ENCODE measurements at places on chromosomes 6 and 20.

GRCh38 chr6:144811140-144811539 is 526.0 kb downstream of the UTRN start:
- DNase-seq: no peak

- no peak for DNase-seq
Observed at GRCh38 chr6:158472447-158472846, 87.4 kb upstream of the TMEM181 start.

GRCh38 chr6:17894905-17895304 is 92.5 kb downstream of the KIF13A start:
- DNase-seq: no peak

GRCh38 chr6:136655239-136656014 is 105.2 kb upstream of the MAP7 start:
- DNase-seq: no peak

DNA sequence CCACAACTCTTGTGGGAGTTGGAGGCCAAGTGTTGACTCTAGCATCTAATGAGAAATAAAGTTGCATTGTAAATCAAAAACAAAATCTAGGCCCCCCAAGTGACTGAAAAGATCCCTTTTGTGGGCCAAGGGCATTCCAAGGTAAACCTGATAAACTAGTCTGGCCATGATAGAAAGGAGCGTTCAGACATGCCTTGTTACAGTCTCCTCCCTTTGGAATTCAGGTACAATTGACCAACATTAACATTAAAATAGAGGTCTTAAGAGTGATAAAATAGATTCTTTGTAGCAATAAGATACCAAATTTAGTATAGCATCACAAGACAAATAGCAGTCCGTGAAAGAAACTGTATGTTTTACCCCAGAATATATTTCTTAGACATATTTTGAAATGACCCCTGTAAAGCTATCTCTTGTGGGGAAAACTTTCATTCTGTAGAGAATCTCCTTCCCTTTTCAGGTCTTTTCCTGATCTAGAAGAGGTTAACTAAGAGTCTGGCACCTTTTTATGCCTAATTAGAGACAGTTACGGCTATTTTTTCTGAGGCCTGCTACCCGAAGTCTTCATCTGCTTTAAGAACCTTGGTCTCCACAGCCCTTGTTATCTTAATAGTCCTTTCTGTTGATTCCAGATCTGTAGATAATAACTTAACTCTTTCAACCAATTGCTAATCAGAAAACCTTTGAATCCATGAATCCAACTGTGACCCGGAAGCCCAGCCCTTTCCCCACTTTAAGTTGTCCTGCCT is 495.4 kb upstream of the MMS22L start:
- DNase-seq: no peak

DNA sequence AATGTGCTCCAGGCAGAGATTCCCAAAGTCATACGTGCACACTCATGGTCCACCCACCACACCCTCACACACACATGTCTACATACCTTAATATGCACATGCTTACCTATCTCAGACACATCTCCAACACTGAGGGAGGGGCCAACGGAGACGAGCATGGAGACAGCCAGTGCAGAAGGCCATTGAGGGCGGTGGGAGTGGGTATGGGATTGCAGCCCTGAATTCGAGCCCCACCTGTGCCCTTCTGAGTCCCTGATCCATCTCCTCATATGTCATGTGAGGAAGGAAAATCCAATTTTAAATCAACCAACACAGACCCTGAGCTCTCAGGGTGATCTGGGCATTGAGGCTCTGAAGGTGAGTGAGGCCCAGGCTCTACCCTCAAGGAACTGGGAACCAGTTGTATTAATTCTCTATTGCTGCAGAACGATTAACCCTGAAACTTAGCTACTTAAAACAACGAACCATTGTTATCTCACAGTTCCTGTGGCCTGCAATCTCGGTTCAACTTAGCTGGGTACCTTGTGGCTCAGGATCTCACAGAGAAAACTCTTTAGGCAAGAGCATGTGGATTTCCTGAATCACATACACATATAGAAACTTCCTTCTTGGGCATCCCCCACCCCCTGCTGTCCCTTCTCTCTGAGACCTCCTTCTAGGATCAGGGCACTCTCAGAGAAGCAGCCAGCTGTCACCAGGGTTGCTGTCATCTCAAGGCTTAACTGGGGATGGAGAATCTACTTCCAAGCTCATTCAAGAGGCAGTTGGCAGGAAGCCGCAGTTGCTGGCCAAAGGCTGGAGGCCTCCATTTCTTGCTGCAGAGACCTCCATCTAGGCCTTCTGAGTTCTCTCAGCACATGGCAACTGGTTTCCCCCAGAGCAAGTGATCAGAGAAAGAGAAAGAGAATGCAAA is 28.3 kb downstream of the GLP1R start:
- DNase-seq: no peak

GRCh38 chr6:22755605-22756004 is 186.2 kb downstream of the HDGFL1 start:
- DNase-seq: no peak

DNA sequence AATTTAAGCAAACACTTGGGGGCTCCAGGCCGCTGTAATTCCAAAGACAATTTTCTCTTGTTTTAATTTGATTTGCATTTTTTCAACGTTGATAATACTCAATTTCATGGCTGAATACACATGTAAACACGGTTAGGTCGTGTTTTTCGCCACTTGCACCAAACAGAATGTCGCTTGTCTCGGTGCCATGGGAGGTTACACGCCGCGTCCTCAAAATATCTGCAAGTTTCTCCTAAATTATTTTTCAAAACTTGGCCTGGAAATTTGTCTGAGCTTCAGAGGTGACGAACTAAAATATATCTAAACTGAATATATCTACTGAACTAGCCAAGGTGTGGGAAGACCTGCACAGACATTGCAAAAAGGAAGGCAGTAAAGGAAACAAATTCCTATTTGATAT is 15.0 kb downstream of the FOXA2 start:
- DNase-seq: no peak

GRCh38 chr20:14913896-14914620 is 576.6 kb upstream of the FLRT3 start:
- DNase-seq: no peak

GRCh38 chr20:43955062-43955749 is 40.6 kb downstream of the TOX2 start:
- peak; percentile 71 for DNase-seq

GRCh38 chr20:47377122-47377722 is 20.7 kb upstream of the ZMYND8 start:
- no peak for DNase-seq

GRCh38 chr6:164034602-164035140 is 620.2 kb downstream of the QKI start:
- no peak for DNase-seq

DNA sequence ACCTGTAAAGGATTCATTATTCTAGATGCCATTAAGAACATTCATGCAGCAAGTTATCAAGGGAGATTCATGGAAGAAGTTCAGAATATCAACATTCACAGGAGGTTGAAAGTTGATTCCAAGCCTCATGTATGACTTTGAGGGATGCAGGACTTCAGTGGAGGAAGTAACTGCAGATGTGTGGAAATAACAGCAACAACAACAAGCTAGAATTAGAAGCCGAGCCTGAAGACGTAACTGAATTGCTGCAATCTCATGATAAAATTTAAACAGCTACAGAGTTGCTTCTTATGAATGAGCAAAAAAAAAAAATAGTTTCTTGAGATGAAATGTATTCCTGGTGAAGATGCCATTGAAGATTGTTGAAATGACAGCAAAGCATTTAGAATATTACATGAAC is 73.3 kb upstream of the NXT1 start:
- no peak for DNase-seq

GRCh38 chr6:39882531-39882899 is 51.7 kb downstream of the MOCS1 start:
- DNase-seq: peak; percentile 90

DNA sequence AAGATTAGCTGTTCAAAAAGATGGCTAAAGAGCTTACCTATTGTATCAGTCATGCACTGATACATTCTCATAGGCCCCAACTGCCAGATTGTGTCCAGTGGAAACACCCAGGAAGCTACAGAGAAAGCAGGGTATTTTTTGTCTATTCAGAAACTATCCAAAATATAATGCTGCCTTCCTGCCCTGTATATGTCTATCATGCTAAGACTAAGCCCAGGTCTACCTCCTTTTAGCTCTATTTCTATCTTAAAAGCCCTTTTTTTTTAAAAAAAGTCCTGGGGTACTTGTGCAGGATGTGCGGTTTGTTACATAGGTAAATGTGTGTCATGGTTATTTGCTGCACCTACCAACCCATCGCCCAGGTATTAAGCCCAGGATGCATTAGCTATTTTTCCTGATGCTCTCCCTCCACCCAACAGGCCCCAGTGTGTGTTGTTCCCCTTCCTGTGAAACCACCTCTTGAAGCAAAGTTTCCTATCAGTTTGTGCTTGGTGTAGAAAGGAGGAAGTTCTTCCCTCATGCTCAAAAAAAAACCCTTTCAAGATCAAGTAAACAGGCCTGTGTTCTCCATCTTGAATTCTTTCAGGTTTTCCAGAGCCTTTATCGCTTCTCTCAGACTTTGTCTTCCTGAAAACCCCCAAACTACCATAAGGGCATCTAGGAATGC is 514 bp downstream of the DEFB129 start:
- DNase-seq: no peak

- DNase-seq: no peak
Observed at GRCh38 chr6:108781419-108782100, 66.7 kb upstream of the ARMC2 start.

- no peak for DNase-seq
Observed at GRCh38 chr6:93218096-93218495, 201.3 kb downstream of the EPHA7 start.

- no peak for DNase-seq
Observed at GRCh38 chr6:130671119-130671518, 156.1 kb upstream of the SMLR1 start.

GRCh38 chr6:84615113-84615850 is 149.1 kb downstream of the TBX18 start:
- DNase-seq: no peak

GRCh38 chr6:119552021-119552420 is 202.5 kb upstream of the MAN1A1 start:
- DNase-seq: no peak

- no peak for DNase-seq
Observed at GRCh38 chr6:85679445-85680123, 36.9 kb upstream of the SYNCRIP start.

DNA sequence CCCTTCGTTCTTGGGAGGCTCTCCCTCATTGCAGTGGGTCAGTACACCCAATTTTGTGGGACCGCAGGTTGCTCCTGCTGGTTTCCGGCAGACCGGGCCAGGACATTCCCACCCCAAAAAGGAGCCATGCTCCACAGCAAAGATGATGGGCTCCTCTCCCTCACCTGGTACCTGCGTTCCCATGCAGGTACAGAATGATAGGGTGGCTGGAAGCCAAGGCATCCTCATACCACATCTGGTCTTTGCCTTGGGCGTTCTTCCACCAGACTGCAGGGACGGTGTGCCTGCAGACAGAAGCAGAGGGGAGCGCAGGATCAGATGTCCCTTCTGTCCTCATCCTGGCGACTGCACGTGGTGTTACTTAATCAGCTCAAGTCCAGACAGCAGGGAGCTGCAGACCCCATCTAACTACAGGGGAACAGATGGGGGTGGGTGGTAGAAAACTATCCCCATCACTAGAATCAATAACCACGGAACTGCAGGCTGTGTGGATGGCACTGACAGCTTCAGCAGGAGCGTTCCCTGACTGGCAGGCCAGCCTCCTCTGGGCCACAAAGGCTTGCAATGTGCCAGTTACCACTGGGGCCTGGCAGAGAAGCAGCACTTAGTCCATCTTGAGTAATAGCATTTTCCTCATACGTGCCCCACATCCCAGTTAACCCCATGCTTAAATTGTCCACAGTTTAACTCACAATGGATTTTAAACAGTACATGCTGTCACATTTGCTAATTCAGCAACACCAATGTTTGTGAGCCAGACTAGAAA is 70.4 kb downstream of the ABHD12 start:
- DNase-seq: no peak

DNA sequence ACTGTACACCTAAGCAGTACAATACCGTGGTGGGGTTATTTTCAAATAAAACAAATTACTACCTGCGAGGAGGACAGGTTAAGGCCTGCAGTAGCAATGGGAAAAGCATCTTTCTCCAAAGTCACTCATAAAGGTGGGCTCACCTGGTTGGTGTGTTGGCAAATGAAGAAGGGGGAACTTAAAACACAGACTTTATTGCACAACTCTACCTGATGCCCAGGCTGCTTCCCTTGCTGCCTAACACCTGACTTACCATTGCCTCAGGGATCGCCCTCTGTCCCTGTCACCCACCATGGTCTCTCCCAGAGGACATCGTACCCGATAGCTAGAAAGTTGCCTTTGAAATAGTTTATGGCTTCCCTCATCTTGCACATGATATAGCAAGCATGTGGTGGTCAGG is 53.6 kb downstream of the GNAS start:
- no peak for DNase-seq

DNA sequence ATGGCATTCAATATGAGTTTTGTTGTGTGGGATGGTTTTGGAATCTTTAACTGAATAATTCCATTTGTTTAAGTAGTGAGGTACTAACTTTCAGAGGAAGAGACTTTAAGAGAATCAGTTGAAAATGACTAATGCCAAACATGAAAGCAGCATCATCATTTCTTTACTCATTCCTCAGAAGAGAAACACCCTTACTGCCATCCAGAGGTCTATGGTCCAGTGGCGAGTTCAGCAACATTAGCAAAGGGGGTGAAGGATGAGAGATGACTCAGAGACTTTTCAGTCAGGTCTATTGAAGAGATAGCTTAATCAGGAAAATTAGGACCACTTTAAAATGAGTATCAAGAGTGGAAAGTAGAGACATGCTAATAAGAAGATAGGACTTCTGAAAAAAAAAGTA is 118.8 kb downstream of the COL19A1 start:
- peak; percentile 38 for DNase-seq

DNA sequence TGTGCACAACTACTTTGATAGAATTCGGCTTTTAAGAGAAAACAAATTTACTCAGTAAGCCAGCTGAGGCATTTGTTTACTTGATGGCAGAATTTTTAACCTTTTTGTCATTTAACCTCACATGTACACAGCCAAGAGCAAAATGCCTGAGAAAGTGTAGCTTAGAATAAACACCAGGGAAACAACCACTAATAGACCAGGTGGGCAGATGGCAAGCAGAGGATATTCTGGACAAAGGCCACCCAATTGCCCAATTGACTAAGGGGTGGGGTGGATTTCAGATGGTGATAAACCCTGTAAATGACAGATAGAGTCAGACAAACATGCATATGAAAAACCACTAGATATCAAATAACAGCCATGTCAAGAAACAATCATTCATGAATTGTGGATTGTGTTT is 190.7 kb upstream of the FBXL4 start:
- no peak for DNase-seq

- no peak for DNase-seq
Observed at GRCh38 chr20:62448038-62448437, 20.7 kb upstream of the RBBP8NL start.

DNA sequence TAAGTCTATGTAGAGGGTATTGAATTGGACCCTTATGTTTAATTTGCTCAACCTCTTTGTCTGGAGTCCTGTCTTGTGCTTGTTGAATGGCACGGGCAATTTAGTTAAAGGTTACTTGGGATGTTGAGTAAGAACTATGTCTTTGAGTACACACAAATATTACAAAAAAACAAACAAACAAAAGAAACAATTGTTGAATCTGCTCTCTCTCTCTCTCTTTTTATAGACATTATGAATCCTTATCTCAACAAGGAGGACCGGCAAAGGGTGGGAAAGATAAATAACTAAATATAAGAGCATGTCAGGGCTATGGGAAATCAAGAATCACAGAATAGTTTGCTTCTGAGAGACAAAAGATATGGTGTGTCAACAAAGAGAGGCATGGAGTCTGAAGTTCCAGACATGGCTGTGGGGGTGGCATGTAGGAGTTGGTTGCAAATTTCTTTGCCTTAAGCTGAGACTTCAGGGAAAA is 608.6 kb downstream of the UTRN start:
- DNase-seq: no peak

- no peak for DNase-seq
Observed at GRCh38 chr6:69398311-69398710, 398.5 kb downstream of the LMBRD1 start.
